ENCODE measurements at places on chromosomes 16 and 17.
A peak's percentile ranks its signal among the peaks of the same experiment; 100 is the strongest.

GRCh38 chr16:869823-870641, 69.5 kb upstream of the GNG13 start:
- no peak for DNase-seq

GRCh38 chr17:83103200-83103942, 24.0 kb downstream of the METRNL start:
- DNase-seq: no peak

DNA sequence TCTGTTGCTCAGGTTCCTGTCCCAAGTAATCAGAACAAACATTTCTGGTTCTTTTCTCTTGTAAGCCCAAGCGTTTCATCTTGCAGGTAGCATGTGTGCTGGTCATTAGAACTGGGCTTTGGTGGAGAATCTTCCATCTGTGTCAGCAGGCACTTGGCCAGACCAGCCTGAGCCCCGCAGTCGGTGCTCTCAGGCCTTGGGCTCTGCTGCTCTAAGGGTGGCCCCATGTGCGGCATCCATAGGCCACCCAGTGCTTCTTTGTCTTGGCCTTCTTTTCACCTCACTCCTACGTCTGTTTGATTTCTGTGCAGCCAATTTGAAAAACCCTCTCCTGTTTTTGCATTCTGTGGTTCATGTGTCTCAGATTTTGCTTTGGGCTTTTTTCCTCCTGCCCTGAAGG, 51.6 kb downstream of the PLD6 start:
- no peak for DNase-seq

GRCh38 chr16:86874141-86874540, 295.8 kb downstream of the FOXL1 start:
- no peak for DNase-seq

- DNase-seq: no peak
These were observed 716 bp downstream of the TMEM94 start for GRCh38 chr17:75457047-75457654.

GRCh38 chr17:44610871-44611270, 45.4 kb upstream of the MEIOC start:
- DNase-seq: no peak

DNA sequence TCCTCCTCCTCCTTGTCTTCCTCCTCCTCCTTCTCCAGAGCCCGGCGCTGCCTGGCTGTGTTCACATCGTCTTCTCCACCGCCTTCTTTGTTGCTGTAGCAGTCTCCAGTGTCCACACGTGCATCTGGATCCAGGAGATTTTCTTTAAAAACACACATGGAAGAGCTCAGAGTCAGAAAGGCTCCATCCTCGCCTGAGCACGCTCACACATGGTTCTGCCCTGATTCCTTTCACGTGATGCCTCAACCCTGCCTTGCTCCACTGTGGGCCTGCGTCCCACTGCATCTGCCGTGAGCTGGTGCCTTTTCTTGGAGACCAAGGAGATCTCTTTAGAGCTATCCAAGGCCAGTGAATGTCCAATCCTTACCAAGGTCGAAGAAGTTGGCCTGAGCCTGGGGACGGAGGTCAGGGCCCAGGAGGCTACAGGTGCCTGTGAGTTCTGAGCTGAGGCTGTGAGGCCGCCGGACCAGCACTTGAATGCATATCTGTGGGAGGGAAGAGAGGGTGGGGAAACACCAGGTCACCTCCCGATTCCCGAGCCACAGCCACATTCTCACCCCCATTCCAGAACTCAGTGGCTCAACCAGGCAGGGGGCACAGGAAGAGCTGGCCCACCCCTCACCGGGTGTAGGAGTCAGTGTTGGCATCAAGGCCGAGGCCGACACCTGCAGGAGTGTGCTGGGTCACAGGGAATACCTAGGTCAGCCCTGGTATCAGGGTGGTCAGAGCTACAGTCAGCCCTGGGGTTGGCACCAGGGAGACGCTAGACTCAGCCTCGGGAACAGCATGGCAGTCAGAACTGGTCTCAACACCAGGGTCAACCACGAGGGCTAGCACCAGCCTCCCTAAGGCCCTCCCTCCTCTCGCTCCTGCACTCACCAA, 37.6 kb downstream of the HASPIN start:
- no peak for DNase-seq

DNA sequence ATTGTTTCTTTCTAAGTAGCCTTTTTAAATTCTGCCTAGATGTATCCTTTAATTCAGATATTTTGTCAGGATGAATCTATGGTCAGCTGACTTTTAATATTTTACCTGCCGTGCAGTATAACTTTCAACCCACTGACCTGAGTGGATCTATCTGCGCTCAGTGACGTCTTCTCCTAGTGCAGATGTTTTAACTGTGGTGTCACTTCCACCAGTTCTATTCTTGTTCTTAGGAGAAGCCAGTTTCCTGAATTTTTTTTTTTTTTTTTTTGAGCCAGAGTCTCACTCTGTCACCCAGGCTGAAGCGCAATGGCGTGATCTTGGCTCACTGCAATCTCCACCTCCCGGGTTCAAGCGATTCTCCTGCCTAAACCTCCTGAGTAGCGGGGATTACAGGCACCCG, 5.0 kb upstream of the TM4SF5 start:
- no peak for DNase-seq

- DNase-seq: no peak
These were observed 12.6 kb downstream of the HELZ start for GRCh38 chr17:67232441-67232840.

- DNase-seq: no peak
These were observed 3.1 kb upstream of the MED11 start for GRCh38 chr17:4728124-4728523.

GRCh38 chr17:38591759-38592241, 14.0 kb downstream of the SRCIN1 start:
- no peak for DNase-seq

DNA sequence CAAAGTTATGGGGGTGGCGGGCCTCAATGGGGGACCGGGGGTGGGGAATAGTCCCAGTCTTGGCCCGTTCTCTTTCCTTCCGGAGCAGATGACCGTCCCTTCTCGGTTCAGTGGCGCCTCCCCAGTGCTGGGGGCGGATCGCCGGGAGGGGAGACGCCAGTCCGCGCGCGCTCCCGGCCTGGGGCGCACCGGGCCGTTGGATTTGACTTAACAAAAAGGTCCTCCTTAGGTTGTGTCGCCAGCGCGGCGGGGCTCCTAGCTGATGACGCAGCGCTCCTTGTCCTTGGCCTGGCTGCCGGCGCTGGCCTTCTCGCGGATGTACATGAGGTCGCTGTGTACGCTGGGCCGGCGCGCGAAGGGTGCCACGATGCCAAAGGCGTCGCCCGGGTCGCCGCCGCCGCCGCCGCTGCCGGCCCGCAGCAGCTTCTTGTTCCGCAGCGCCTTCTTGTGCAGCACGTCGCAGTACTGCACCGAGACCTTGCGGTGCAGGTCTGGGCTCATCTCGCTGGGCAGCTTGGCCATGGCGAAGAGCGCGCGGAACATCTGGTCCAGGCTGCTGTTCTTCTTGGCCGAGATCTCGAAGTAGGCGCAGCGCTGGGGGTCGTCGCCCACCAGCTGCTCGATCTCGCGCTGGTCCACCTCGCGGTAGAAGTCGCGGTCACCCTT, 1.2 kb downstream of the RASD1 start:
- peak; percentile 6 for DNase-seq

DNA sequence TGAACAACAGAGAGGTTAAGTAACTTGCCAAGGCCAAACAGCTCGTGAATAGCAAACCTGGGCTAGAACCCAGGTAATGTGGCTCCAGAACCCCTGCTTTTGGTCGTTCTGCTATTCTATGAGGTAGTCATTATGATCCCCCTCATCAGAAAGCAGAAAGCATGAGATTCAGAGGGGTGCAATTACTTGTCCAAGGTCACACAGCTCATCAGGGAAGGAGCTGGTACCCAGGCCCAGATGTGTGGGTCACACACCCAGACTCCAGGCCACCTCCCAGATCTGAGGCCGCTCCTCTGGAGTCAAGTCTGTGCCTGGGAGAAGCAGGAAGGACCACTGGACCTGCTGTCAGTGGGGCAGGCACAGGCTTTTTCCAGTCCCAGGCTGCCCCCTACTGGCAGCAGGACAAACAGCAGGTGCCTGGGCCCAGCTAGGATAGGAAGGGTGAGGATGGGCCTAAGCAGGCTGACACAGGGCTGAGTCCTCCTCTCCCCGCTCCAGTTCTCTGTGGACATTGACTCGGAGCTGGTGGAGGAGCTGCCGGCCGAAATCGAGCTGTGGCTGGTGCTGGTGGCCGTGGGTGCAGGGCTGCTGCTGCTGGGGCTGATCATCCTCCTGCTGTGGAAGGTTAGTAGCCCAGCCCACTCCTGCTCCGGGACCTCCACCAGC, 7.8 kb upstream of the PDK2 start:
- peak; percentile 56 for DNase-seq

DNA sequence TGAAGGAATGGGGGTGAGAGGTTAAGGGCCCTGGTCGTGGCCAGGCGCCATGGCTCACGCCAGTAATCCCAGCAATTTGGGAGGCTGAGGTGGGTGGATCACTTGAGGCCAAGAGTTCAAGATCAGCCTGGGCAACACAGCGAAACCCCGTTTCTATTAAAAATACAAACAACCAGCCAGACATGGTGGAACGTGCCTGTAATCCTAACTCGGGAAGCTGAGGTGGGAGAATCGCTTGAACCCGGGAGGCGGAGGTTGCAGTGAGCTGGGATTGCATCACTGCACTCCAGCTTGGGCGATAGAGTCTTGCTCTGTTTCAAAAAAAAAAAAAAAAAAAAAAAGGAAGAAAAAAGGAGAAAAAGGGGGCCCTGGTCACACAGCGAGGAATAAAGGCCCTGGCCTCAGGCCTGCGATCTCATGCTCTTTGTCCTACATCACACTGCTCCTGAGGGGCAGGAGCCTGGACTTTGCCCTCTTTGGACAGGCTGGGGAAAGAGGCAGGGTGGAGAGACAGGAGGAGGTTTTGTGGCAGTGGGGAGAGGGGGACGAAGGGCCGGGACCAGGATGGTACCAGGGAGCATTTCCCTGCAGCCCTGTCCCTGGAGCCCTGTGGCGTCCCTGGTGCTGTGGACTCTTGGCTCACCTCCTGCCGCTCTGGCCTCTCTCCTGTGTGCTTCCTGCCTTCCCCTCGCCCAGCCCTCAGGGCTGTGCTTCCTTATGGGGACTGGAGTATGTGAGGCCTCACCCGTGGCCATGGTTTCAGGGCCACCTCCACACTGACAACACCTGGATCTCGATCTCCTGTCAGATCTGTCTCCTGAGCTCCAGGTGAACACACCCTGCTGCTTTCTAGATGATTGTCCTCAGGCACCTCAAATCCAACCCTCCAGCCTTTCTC, 19.7 kb upstream of the SLC25A19 start:
- DNase-seq: no peak

GRCh38 chr16:1789643-1790045, 3.9 kb downstream of the IGFALS start:
- no peak for DNase-seq

GRCh38 chr17:59785091-59785799, 77.8 kb downstream of the VMP1 start:
- peak; percentile 18 for DNase-seq

- DNase-seq: no peak
These were observed 83.5 kb downstream of the GP2 start for GRCh38 chr16:20243731-20244281.

- DNase-seq: no peak
These were observed 459.8 kb downstream of the PMP22 start for GRCh38 chr17:14805348-14805747.

DNA sequence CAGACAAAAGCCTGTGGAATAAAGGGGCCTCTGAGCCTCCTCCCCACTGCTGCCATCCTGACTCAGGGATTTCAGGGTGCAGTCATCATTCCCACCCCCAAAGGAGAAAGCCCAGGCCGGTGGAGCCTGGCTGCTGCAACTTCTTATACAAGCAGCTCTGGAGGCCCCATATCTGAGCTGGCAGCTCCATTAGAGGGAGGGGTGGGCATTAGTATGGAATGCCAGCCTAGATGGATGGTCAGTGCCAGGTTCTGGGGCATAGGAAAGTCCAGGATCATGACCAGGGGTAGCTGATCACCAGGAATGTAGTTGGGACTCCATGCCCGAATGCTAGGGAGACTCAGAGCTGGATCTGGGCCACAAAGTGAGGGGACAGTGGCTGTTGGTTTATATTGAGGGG, 581.0 kb downstream of the KCNJ18 start:
- DNase-seq: no peak

DNA sequence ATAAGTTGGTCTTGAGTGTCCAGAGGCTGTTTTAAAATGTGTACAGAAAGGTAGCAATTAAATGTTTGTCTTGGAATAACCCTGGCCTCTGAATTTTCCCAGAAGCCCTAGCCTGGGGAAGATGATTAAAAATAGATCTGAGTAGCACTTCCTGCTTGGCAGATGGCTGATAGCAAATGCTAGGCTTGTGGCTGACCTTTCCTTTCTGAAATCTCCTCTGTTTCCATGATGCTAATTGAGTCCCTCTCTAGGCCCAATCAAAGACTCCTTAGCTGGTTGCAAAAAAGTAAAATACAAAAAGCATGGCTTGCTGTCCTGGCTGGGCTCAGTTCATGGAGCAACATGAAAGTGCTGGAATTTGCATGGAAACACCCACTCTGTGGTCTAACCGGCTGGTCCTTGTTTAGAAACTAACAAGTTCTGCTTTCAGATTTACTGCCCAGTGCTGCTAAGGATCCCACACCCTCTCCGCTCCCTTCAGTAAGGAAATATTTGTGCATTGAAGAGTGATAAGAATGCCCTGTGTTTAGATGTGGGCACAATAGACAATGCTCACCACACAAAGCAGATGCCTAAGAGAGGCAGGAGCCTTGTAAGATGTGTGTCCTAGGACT, 40.8 kb downstream of the YPEL2 start:
- no peak for DNase-seq

DNA sequence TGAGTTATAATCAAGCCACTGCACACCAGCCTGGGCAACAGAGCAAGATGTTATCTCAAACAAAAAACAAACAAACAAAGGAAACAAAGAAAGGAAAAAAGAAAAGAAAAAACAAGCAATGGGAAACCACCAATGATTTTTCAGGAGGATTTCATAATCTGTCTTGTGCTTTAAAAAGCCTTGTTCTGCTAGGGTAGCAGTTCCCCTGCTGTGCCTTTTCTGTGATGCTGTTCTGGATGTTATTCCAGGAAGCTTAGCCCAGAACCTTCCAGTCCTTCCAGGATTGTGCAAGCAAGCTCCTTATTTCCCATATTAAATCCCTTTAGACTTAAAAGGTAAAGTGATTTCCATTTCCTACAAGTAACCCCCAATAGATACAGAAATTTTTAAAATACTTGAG, 171.1 kb downstream of the ABCC12 start:
- DNase-seq: no peak

Data from DMS 273 treated with DMSO at 0.1 percent for 48 hours (cell line).